ENCODE measurements at places on chromosomes 12 and 14.

DNA sequence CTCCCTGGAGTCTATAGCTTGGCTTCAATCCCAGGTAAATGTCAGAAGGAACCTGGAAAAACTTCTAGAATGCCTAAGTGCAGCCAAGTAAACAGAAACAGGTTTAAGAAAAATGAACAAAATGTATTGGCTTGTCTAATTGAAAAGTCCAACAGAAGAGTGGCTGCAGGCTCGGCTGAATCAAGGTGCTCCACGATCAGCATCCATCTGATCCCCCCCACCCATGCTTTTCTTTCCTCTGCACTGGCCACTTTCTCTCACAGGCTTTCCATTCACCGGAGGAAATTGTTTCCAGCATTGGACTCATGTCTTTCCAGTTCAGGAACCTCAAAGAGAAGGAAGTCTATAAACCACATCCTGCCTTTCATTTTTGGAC, 42.0 kb upstream of the C14orf180 start:
- no peak for DNase-seq

GRCh38 chr12:109597795-109598427, 24.3 kb downstream of the MVK start:
- peak; percentile 95 for DNase-seq

DNA sequence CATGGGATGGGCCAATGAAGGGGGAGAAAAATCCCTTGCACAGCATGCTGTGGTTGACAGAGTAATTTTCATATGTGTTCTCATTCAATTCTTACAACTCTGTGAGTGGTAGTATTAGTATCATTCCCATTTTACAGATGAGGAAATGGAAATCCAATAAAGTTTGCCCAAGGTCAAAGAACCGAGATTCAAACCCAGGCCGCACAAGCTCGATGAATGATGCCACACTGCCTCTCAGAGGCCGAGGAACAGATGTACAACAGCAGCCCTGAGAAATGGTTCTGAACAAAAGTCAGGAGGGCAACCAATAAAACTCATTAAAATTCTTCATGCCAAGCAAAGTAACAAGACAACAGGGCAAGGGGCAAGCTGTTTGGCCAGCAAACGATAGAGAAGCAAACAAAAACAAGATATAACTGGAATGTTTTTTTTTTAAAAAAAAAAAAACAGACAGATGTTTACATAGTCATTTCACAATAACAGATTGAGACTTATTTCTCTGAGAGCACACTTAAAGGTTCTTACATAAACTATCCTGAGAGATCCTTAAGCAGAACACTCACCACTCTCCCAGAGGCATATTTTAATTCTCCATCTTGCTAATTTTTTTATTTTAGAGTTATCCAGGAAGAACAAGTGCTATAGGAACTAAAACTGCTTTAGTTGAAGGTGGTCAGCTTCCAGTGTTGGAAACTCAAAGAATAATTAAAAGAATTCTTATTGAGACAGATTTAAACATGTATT, 85.8 kb downstream of the EXOC5 start:
- DNase-seq = peak; percentile 69

GRCh38 chr12:54561164-54561563, 11.8 kb downstream of the PDE1B start:
- DNase-seq = no peak

DNA sequence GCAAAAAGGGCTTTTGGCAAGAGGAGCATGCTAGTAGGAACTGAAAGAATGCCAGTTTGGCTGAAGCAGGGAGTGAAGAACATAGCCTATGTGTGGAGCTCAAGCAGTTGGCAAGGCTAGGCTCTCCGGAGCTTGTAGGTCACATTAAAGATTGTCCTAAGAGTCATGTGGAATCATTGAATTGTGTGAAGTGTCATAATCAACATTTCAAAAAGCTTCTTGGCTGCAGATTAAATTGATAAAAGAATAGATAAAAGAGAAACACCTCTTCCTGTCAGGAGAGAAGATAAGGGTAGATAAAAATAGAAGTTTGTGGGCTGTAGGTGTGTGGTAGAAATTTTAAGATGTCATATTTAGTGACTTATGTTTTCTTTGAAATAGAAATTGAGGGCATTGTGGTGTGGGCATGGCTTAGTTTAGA, 36.1 kb downstream of the CPSF6 start:
- DNase-seq = no peak

DNA sequence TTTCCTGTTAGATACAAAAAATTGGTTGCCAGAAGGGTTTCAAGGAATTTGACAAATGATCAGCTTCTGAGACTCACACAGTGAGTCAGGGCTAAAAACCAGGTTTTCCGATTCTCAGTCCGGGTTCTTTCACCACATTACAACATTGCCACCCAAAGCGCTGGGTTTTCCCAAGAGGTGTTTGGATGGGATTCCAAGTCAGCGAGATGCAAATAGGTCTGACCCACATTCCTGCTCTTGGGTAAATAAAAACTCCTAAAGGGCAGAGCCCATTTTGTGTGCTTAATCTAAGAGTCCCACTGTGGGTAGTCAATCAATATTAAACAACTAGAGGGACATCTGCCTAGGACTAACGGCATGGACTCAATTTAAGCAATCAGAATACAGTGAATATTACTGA, 5.4 kb upstream of the RIC8B start:
- DNase-seq = no peak

DNA sequence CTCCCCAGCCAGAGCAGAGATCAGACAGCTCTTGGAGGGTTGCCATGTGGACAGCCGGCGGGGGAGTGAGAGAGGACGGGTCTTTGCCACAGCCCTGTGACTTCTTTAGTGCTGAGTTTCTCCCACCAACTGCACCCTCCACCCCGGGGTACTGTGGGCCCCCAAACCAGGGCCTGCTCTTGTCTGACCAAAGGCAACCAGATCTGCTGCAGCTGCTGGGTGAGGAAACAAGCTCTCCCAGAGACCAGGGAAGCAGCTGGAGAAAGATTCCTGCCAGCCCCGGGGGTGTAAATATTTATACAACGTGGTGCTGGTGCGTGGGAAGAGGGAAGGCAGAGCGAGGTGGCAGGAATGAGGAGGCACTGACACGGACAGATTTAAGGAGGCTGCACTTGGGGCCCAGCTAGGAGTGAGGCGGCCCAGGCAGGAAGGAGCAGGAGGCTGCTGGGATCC, 14.3 kb upstream of the ZFP36L1 start:
- no peak for DNase-seq

- DNase-seq = no peak
These were observed 265.6 kb upstream of the FAR2 start for GRCh38 chr12:28883406-28883997.

DNA sequence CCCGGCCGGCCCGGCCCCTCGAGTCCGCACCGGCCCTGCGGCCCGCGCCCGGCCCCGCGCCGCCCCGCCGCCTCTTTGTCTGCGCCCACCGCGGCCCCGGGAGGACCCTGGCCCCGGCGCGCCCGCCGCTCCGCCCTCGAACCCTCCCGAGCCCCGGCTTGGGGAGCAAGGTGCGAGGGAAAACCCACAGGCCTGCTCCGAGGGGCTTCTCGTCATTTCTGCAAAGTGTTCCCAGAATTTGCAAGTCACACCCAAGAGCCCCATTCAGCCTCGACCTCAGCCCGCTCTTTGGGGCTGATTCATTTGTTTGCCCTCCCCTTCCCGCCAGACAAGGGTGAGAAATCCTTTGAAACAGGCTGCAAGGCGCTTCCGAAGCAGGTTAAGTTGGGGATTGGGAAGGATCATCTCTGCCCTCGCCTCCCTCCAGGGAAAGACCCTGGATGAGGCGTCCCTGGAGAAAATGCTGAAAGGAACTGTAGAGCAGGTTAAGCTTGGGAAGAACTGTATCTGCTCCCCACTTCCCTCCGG, 325 bp upstream of the CLIP1 start:
- peak; percentile 58 for DNase-seq

DNA sequence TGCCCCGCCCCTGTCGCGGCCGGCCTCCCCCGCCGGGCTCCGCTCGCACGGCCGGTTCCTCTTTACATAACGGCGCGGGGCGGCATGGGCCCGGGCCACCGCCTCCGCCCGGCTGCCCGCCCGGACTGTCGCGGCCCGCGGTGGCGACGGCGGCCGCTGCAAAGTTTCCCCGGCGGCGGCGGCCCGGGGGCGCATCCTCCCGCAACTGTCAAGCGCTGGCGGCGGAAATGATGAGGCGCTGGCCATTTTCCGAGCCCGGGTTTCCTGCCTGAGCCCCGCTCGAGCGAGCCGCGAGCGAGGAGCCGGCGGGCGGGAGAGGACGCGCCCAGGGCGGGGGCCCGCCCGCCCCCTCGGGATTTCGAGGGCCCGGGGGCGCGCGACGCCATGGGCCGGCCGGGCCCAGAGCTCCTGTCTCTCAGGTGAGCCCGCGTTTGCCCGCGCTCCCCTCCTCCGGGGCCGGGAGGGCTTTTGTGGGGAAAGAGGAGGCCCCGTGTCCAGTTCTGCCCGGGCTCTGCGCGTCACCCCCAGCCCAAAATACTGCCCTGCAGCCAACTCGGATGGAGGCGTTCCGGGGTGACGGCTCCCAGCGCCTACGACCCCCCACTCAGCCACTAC, at the start of gene SH2B3:
SH2B3 (plus strand) TSS at position 65 of the 615 bp plus-strand sequence. CDS start 12,223 bp downstream, outside the sequence.
- DNase-seq = peak; percentile 46

- DNase-seq = no peak
These were observed 20.4 kb downstream of the ASPG start for GRCh38 chr14:104105822-104106470.

- peak; percentile 58 for DNase-seq
These were observed 4.5 kb upstream of the LTBP2 start for GRCh38 chr14:74616507-74616906.

DNA sequence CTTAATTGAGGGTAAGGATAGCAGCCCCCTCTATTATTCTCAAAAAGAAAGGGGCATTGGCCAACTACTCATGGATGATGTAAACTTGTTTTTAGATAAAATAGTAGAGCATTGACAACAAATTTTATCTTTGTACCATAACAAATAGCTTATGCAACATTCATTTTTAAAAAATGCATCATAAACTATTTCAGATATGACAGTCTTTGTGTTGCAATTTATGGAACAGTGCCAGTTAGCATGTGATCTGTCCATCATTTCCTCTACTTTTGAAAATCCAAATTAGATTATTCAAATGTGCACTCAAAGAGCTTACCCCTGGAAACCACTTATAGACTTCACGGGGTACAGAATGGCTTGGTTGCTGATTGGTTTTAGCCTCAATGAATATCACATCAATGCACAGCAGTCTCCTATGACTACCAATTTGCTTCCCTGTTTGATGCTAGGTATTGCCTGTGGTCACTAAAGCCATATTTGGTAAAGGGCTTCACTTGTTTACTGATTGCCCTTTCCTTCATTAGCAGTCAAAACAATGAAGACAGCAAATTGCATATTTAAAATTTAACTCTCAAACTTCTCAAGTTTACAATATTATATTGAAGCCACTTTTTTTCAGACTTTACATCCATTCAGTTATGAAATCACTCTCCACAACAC, 274.9 kb upstream of the MGAT4C start:
- DNase-seq = no peak

GRCh38 chr14:25350802-25351201, 300.9 kb upstream of the STXBP6 start:
- no peak for DNase-seq

- no peak for DNase-seq
These were observed 52.8 kb upstream of the ATF1 start for GRCh38 chr12:50711121-50711520.

DNA sequence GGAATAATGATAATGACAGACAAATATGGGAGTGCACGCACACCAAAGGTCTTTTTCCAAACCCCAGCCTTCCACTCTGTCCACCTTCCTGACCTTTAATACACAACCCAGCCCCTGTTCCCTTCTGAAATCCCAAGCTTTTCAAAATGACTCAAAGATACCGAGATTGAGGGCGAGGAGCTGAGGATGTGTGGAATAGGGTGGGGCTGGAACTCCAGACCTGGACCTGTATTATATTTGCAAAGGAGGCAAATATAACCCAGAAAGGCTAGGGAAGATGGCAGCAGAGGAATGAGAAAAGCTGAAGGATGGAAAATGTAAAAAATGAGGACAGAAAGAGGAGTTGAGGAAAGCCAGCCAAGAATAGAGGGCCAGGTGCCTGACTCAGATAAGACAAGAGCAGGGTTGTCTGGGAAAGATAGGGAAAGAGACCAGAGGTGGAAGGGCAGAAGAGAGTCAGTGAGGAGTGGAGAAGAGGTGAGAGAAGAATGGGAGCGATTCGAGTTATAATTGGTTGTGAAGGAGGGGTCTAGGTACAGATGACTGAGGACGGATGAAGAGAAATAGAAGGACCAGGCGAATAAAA, 1.0 kb upstream of the PTMS start:
- no peak for DNase-seq

DNA sequence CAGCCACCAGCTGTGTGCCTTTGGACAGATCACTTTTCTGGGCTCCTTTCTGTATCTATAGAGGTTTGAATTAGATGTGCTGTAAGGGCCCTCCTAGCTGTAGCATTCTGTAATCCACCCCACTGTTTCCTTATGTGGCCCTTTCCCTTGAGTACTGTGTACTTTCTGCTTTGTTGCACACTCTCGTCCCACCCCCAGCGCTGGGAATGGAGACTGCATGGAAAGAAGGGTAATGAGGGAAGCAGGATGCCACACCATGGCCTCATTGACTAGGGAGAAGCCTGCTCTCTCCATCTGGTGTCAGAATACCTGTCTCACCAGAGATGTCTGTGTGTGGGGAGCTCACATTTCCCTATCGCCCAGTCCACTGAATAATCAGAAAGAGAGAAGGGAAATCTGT, 13.6 kb upstream of the GALNT16 start:
- DNase-seq = no peak

GRCh38 chr12:64670019-64670418, 59.7 kb downstream of the RASSF3 start:
- no peak for DNase-seq

DNA sequence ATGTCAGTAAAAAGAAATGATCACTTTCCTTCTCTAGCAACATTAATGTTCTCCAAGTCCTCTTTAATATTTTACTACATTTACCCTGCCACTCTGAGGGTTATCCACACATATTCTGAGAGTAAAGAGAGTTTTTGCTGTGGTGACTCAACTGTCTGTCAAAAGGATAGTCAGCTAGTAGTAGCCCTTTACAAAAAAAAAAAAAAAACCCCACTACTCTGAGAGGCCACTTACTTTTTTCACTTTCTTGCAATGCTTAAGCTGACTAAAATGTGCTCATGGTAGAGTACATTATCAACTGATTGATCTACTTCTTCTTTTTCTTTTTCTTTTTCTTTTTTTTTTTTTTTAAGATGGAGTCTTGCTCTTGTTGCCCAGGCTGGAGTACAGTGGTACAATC, 27.6 kb upstream of the PPM1A start:
- no peak for DNase-seq

GRCh38 chr14:94320243-94320642, 2.9 kb downstream of the SERPINA6 start:
- no peak for DNase-seq

- no peak for DNase-seq
These were observed 206.9 kb upstream of the AMIGO2 start for GRCh38 chr12:47286676-47287075.

- DNase-seq = no peak
These were observed 190.6 kb downstream of the TTC8 start for GRCh38 chr14:89015016-89015415.

DNA sequence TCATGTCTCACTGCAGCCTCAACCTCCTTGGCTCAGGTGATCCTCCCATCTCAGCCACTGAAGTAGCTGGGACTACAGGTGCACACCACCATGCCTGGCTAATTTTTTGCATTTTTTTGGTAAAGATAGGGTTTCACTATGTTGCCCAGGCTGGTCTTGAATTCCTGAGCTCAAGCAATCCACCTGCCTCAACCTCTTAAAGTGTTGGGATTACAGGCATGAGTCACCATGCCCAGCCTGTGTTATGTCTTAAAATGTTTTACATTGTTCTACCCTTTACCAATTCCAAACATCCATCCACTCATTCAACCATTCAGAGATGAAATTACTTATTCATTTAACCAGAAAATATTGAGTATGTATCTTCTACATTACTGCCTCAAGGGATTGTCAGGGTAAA, 111.6 kb upstream of the BTG1 start:
- DNase-seq = no peak

- DNase-seq = no peak
These were observed 139.4 kb downstream of the STXBP6 start for GRCh38 chr14:24910408-24910986.

All from WERI-Rb-1 (cell line).